ENCODE measurements at places on chromosomes 13 and 19.

GRCh38 chr19:384799-385169 is 24.2 kb downstream of the C2CD4C start:
- DNase-seq: no peak

- peak; percentile 85 for DNase-seq
Observed at GRCh38 chr19:2982983-2983350, 5.6 kb downstream of the TLE6 start.

GRCh38 chr19:56601375-56601774 is 6.3 kb downstream of the ZNF71 start:
- DNase-seq: no peak

DNA sequence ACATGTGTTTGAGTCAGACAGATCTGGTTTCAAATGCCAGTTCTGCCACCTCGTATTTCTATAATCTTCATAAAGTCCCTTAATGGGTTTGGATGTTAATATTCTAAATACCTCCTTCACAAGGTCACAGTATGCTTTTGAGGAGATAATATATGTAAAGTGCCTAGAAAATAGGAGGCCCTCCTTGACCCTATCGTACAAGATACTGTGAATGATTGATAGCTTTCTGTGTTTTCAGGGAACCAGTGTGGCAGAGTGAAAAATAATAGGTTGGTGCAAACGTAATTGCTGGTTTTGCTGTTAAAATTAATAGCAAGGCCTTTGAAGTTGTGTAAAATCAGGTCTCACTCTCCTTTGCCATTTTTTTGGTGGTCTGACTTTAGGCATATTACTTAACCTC is 77.5 kb upstream of the SCEL start:
- DNase-seq: no peak

DNA sequence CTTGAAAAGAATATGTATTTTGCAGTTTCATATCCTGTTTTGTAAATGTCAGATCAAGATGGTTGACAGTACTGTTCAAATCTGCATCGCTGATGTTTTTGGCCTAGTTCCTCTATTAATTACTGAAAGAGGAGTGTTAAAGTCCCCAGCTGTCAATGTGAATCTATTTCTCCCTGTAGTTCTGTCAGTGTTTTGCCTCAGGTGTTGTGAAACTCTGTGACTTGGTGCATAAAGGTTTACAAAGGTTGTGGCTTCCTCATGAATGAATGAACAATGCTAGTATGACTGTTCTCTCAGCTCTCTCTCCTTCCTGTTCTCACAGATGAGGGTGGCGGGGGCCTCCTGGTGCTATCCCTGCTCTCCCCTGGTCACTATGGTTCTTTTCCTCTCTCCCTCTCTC is 142.4 kb downstream of the MYCBP2 start:
- DNase-seq: no peak

GRCh38 chr19:43469160-43469480 is 3.7 kb upstream of the LYPD3 start:
- no peak for DNase-seq

DNA sequence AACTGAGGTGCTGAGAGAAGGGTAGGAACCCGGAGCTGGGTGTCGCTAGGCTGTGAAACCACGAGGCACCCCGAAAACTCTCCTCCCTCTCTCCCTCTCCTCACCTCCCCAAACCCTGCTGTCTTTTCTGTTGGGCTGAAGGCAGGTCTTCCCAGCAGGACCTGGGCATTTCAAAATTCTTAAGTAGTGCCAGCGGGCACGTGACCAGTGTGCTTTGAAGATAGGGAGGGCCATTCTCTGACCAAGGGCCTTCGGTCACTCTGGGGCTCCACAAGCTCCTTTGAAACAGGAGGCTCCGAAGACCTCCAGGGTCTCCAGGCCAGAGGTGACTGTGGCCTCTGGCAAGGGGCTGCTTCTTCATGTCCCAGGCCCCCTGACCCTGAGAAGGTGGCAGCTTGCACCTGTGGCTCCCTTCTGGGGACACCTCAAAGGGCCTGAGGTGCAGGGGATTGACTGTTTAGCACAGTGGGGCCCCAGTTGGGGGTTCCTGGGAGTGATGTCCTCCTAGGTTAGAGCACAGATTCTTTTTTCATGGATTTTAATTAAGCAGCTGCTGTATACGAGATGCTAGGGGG is 48.3 kb downstream of the DNM2 start:
- DNase-seq: no peak

DNA sequence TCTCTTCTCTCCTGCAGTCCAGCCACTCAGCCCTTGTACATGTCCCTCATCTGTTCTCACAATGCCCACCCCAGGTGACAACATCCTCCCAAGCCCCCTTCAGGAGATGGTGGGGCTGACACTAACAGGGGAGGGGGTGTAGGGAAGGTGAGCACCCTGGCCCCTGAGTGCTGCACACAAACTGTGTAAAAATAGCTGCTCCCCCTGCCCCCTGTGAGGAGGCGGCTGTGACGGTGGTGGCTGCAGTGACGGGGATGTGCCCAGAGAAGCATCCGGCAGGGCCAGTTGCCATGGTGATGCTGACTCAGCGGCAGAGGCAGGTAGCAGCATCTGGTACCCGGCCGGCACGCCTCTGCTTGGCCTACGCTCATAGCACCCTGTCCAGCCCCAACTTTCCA is 13.0 kb upstream of the JUND start:
- no peak for DNase-seq

- DNase-seq: no peak
Observed at GRCh38 chr19:18966307-18966706, 25.3 kb upstream of the HOMER3 start.
